CMK (cell line): ENCODE measurements at places on chromosomes 7 and 10.

DNA sequence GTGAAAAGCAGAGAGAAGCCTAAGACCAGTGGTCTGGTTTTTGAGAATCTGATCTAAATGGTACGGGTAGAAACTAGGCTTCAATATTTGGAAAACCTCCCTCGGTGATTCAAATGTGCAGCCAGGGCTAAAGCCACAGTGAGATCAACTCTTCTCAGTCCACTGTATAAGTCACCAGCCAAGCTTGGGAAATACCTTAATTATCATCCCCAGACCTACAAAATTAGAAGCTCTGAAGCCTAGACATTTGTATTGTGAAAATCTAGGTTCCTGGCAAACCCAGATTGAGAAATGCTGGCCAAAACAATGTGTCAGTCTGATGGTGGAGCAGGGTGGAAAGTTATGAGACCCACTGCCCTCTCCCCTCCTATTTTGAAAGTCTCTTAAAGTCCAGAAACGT, 131.7 kb downstream of the DGKI start:
- DNase-seq = no peak

DNA sequence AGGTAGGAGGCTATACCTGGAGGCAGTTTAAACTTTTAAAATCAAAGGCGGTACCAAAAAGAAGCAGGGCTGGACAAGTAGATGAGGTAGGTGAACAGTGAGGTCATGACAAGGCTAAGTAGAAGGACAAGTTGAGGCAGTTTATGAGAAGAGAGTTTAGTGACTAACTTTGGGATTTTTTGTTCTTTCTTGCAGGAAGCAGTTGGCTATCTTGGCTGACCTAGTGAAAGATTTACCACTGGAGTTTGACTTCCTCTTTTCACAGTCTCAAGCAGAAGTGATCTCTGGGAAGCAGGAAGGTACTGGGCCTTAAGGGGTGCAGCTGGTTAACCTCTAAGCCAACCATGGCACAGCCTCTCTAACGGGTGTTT, 26.3 kb downstream of the ENTPD7 start:
- DNase-seq = peak; percentile 27

DNA sequence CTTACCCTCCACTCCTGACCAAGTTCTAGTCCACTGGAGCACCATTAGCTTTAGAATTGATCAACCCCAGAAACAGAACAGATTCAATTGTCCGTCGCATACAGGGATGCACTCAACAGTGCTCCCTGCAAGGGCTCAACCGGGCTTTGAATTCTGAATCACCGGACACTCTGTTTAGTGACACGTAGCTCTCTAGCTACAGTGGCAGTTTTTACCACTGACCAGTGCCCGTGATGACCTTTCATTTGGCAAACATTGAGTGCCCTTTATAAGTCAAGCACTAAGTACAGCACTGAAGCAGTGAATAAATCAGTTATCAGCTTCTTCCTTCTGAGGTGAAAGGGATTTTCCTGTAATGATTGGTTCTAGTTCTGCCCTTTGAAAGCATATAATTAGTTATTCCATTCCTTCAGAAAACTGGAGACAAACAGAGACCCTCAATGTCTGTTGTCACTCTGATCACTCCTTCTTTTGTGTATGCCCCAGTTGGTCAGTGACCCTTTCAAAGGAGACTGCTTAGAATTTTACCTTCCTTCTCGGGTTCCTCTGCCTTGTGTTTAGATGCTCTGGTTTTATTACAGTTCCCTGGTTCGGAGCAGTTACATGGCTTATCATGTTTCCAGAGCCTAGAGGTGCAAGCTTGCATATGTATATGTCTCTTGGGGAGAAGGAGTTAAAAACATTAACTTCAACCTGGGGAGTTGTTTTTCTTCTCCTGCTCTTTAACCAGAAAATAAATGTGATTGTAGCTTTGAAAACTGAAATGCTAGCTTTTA, 68.9 kb downstream of the ZNF365 start:
- DNase-seq = no peak

DNA sequence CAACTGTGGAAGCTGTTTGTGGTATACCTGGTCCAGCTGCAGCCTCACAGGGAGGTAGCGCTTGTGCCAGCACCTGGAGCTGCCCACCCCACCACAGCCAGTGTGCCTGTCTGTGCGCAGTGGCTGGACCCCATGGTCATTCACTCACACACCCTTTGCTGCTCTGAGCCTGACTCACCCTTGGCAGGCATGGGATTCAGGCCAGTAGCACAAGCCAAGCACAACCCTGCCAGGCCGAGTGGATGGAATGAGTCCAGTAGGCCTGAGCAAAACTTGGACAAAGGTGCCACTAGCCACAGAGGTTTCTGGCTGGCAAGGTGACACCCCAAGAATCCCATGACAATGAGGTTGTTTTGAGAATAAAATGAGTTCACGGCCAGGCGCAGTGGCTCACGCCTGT, 19.0 kb downstream of the RBM48 start:
- DNase-seq = no peak

- no peak for DNase-seq
Measured at GRCh38 chr7:1707756-1708595, 37.9 kb downstream of the ELFN1 start.

DNA sequence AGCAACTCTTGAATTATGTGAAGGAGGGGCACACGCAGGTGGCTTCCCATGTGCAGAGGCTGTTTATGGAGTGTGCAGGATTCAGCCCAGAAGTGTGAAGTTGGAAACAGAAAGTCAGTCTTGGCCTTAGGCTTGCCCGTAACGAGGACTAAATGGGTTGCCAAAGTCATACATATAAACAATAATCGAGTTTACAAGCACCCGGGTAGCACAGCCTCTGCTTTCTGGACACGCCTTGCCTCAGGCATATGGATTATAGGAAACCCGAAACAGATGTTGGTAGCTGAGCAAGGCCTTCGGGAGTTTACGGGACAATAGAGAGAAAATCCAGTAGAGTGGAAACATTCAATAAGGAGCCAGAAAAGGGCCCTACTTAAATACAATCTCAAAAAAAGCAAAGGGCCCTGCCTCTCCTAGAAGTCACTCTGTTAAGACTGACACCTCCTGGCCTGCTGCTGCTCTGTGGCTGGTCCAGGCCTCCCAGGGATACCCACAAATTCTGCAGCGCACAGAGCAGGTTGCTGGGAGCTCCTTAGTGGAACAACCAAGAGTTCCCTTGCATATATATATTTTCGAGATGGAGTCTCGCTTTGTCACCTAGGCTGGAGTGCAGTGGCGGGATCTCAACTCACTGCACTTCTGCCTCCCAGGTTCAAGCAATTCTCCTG, 48.5 kb downstream of the SMKR1 start:
- no peak for DNase-seq

DNA sequence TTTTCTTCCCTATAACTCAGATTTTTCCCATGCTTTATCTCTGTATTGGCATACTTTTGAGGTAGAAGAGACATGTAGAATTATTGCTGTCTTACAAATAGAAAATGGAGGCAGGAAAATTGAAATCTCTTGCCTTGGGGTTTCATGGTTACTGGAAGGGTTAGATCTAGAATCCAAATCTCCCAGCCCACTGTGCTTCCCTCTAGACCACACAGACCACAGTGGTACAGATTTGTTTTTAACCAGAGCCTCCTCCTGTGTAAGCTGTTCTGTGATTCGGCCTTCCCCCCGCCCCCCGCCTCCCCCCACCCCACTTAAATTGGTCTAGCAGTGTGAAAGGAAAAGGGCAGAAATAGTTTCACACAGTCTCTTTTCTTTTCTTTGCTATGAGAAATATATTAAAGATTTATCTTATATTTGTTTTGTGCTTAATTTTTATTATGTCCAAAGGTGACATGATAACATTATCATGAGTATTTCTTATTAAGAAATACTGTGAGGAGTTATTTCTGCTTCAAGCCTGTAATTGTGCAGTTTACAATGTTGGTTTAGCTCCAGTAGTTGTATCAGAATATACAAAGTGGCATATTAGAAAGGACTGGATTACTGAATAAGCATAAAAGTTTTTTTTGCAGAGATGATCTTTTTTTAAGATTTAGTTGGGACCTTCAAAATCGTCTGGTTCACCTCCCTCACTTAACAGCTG, 368.8 kb upstream of the BMPER start:
- no peak for DNase-seq

- DNase-seq = no peak
Measured at GRCh38 chr7:70068531-70068930, 470.3 kb downstream of the AUTS2 start.

DNA sequence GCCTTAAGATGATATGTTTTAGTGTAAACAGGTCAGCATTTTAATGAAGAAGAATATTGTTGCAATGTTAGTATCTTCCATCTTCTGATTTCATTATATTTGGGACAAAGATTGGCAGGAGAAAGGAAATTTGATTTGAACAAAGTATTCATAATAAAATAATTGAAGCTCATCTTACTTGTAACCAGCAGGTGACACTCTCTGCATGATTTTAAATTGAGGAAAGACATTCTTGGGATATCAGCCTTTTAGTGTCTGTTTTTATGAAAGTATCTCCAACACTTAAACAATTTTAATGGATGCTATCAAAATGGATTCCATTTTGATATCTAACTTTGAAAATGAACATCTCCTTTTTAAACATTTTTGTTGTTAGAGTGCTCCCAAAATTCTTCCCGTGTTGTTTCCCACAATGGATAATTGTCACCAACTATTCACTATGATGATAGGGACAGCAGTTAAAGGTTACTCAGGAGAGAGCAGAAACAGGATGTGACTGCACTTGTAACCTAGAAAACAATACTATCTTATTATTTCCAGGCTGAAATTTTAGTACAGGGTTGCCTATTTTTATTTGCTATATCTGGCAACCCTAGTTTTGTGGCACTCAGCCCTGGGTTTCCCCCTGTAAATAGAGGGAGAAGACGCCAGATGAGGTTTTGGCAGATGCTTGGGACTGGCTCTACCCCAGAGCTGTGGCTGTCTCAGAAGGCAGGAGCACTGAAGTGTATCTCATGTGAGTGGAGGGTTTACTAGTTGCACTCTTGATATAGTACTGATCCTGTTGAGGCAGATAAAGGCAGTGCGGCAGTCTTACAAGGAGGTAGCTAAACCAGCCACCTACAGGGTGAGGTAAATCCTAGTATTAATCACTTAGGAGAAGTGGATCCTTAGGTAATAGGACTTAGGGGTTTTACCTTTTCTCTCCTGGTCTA, 31.0 kb upstream of the ABCB4 start:
- no peak for DNase-seq
